A549 (cell line): ENCODE measurements at places on chromosomes 16 and 17.

GRCh38 chr17:72609501-72609900, 483.0 kb downstream of the SLC39A11 start:
- peak; percentile 80 for DNase-seq

DNA sequence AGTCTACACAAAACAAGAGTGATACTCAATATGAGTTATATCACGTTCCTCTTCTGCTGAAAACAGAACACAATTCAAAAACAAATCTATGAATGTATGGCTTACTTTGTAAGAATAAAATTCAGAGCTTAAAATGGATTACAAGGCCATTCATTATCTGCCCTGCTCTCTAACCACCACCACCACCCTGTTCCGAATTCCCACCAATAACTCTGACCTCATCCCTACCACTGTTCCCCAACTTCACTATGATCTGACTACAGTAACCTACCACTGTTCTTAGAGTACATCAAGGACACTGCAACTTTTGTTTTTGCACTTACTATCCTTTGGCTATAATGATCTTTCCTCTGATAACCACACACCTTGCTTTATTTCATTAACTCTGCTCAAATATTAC, 21.3 kb downstream of the FBXL20 start:
- DNase-seq = no peak

- DNase-seq = no peak
Observed at GRCh38 chr16:21179126-21179982, 20.9 kb downstream of the LDAF1 start.

DNA sequence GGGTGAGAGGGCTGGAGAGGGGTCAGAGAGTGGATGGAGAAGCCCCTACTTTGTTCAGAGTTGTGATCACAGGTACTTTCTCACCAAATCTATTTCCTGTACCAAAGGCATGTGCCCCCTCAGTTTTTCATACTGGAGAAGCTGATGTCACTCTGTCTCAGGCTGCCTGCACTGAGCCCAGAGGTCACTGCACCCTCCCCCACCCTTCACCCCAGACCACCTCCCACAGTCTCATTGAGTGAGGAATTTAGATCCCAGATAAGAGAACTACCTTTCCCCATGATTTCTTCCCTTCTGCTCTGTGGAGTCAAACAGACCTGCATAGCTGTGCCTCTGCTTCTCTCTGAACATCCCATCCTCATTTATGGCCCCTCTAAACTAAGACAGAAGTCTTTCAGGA, 140.0 kb upstream of the IRX6 start:
- no peak for DNase-seq

GRCh38 chr16:57701759-57702371, 7.3 kb downstream of the DRC7 start:
- DNase-seq = no peak

GRCh38 chr17:17645961-17646360, 35.3 kb upstream of the RAI1 start:
- DNase-seq = no peak
